Stimulated activated naive CD8-positive, alpha-beta T cell treated with anti-CD3 and anti-CD28 coated beads, Interleukin-15, amount 100 ng/mL, for 72 hours (primary cell): ENCODE measurements at places on chromosomes 16 and 17.

DNA sequence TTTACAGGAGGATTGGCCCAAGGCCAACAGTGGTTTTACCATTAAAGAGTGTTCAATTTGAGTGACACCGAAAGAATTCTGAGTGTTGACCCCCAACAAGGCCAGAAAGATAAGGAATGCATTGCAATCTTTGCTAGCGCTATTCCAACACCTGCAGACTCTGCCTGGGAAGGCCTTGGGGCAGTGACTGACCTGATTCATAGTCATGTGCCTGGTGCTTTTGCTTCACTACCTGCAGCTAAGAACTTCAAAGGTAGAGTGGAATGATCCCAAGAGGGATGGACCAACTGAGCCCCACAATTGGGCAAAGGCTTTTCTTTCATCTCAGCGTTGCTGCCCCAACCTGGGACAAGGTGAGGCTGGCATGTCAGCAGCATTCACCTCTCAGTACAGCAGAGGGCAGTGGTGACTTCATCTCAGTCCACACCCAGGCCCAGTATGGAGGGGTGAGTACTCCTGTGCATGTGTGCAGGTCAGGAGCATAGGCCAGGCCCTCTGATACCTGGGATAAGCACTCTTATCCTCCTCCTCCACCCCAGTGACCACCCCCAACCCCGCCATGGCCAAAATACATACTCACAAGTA is 149.6 kb upstream of the GNAO1 start:
- peak; percentile 29 for DNase-seq

DNA sequence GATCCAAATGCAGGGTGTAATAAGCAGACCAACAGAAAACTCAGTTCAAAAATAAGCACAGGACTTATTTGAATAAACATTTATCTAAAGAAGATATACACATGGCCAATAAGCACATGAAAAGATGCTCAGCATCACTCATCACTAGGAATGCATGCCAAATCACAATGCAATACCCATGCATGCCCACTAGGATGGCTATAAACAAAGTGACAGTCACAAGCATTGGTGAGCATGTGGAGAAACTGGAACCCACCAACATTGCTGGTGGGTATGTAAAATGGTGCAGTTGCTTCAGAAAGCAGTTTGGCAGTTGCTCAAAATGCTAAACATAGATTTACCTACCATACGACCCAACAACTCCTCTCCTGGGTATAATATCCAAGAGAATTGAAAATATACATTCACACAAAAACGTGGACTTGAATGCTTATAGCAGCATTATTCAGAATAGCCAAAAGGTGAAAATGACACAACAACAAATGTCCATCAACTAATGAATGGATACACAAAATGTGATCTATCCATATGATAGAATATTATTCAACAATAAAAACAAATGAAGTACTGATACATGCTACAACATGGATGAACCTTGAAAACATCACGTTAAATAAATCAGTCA is 20.1 kb downstream of the UBE2O start:
- no peak for DNase-seq

GRCh38 chr17:32142038-32142856 is at the start of gene RHOT1:
TSS of gene RHOT1 (plus strand) at chr17:32142502. CDS start at chr17:32142693, 191 bp downstream.
- peak; percentile 81 for DNase-seq

DNA sequence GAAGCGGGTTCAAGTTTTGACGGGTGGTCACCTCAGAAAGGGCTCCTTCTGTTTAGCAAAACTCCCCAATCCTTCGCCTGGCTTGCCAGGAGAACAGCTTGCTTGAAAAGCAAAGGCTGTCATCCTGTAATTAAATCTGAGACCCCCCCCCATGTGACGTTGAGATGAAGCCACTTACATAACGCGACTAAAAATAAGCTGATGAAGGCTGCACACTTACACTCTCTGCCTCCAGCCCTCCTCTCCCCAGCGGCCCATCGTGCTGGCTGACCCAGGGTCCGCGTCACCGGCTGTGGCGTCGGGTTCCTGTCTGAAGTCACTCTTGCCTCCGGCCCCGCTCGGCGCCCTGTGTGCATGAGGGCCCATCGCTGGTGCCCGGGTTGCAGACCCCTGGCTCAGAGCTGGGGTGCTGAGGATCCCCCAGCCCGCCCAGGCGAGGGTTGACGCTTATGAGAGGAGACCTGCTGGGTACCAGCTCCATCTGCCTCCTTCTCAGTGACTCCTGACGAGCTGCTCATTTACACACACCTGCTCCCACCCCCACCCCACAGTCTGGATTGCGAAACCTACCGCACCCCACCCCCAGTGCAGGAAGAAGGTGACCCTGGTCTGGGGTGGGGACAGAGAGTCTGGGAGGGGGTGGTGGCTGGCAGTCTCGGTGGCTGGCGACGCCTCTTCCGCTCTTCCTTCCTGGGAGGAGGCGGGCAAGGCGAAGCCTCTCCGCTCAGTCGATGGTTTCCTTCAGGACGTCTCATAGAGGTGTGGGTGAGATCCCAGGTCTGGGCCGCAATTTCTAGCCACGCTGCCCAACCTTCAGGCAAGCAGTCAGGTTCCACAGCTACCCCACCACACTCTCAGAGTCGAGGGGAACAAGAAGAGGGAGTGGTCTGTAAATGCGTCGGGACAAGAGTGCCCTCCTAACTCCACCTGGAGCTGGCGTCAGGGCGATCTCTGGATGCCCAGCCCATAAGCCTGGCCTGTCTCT is 3.1 kb upstream of the BAIAP2 start:
- no peak for DNase-seq

DNA sequence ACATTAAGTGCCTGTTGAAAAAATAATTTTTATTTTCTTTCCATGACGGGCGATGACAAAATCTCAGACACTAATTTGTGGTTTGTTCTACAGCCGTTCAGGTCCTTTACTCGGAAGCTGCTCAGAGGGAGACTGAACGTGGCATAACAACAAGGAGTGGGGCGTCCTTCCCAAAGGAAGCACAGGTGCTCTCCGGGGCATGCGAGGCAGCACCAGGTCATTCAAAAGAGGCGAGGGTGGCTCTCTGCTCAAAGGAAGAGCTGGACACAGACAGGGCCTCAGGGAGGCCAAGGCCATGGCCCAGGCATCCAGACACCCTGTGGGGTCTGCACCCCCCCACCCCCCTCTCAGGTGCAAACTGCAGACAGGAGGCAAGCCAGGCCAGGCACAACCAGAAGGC is 16.2 kb downstream of the UNKL start:
- DNase-seq: no peak

- DNase-seq: peak; percentile 48
Observed at GRCh38 chr17:2837147-2837561, 40.9 kb downstream of the RAP1GAP2 start.

DNA sequence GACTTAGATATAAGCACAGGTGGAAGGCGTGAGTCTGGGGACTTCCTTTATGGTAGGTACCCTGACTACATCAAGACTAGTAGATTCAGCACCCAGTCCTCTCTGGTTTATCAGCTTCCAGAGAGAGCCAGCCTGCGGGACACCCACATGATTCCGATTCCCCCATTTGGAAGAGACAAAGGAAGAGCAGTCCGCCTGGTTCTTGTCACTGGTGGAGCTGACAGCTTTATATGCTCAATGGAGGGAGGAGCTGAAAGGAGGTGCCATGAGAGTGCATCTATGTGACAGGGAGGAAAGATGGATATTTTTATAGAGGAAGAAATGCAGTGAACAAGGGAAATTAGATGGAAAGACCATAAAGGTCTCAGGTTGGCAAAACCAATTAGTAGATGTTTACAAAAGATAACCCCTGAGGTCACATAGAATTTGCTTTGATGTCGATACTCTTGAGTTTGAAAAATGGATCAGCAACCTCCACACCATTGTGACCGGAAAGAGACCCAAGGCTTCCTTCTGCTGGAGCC is 437.7 kb downstream of the PMP22 start:
- no peak for DNase-seq

- peak; percentile 71 for DNase-seq
Observed at GRCh38 chr16:728131-728889, 1.4 kb downstream of the HAGHL start.

DNA sequence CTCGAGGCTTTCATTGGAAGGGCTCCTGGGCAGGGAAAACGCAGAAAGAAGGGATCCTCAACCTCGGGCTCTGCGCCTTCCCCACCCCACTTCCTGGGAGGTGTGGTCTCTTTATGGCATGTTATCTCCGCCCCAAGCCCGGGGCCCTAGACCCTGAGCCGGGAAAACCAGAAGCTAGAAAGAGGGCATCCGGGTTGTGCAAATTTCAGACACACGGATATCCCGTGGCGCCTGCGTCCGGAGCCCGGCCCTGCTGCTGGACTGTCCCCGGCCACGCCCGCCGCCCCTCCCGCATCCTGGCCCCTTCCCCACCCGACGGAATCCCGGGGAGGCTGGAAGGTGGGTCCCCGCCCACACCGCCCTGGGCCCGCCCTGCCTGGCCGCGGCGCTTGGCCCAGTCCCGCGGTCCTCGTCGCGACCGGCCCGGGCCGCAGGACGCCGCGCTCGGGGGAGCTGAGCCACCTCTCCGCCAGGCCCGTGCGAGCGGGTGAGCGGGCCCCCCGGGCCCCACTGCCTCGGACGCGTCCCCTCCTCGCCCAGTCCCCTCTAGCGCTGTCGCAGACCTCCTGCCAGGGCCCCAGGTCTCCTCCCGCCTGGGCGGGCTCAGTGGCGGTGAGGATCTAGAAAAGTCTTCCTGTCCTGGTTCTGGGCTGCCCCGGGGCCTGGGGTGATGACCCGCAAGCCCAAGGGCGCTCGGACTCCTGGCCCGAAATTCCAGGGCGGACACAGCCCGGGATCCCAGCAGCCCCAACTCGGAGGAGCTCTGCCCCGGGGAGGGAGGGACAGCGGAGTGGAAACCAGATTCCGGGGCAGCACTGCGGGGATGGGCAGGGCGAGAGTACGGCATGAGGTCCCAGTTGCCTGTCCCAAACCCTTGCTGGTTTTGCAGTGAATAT is at the start of gene SLC16A5:
Gene SLC16A5, plus strand, starts transcription at position 397 of the 896 bp plus-strand sequence. CDS start 5,683 bp downstream, outside the sequence.
- peak; percentile 39 for DNase-seq

- DNase-seq: no peak
Observed at GRCh38 chr17:64679710-64680216, 17.7 kb upstream of the SMURF2 start.

DNA sequence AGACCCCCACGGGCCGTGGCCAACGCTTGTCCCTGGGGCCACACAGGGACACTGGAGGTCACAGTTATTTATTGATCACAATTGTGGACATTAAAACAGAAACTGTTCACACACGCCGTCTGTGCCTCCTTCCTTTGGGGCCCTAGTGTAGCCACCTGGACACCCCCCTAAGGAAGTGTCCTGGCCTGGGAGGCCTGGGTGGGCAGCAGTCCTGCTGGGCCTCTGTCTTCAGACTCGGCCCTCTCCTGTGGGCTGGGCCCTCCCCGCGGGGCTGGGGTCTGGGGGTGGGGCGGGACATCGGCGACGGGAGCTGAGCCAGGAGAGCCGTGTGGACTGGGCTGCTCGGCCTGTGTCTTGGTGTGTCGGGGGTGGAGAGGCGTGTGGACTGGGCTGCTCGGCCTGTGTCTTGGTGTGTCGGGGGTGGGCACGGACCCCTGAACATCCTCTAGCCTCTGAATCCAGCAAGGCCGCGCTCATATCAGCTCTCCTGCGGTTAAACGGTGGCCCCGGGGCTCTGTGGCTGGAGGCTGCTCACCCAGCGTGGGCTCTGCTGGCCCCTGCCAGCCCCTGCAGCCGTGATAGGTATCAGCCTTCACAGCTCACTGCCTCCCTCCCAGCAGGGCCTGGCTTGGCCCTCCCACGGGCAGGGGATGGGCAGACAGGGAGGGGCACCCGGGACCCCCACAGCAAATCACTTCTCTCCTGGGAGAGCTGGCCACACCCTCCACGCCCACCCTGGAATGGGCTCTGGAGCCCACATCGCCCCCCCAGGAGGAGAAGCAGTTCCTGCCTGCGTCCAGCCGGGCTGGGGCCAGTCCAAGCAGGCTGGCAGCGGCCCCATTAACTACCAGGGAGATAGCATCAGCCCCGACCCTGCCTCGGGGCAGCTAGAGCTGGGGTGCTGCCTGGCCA is 1.1 kb upstream of the NHLRC4 start:
- DNase-seq: no peak

DNA sequence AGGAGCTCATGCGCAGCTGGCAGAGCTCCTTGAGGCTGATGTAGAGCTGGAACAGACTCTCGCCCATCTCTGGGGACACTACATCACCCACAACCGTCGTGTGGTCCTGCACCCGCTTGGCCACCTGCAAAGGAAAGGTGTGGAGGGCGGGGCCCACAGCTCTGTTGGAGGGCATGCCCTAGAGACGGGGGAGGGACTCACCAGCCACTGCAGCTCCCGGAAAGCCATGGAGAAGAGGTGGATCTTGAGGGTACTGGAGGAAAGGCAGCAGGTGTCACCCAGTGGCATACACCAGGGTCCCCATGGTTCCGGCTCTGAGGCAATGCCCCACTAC is 8.6 kb downstream of the UNC13D start:
- no peak for DNase-seq

DNA sequence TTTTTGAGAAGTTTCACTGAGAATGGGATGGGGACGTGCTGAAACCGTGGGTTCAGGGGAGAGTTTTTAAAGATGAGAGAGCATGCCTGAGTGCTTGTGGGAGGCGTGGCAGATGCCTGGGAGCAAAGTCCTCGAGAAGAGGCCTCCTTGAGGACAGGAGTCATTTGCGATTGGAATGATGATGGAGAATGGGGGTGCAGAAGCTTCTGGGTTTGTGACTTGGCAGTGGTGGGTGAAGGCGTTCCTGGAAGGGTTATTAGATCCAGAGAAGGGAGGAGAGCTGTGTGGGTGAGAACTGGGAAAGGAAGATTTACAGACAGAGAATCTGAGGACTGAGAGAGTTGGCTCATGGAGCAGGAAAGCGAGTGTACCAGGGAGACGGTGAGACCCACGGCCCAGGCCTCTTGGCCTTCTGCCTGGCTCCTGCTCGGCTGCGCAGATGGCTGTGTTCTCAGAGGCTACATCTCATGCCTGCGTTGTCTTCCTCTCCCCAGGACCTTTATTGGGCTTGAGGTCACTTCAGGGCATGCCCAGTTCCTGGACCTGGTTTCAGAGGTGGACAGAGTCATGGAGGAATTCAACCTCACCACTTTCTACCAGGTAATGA is 8.6 kb upstream of the MMP15 start:
- no peak for DNase-seq

DNA sequence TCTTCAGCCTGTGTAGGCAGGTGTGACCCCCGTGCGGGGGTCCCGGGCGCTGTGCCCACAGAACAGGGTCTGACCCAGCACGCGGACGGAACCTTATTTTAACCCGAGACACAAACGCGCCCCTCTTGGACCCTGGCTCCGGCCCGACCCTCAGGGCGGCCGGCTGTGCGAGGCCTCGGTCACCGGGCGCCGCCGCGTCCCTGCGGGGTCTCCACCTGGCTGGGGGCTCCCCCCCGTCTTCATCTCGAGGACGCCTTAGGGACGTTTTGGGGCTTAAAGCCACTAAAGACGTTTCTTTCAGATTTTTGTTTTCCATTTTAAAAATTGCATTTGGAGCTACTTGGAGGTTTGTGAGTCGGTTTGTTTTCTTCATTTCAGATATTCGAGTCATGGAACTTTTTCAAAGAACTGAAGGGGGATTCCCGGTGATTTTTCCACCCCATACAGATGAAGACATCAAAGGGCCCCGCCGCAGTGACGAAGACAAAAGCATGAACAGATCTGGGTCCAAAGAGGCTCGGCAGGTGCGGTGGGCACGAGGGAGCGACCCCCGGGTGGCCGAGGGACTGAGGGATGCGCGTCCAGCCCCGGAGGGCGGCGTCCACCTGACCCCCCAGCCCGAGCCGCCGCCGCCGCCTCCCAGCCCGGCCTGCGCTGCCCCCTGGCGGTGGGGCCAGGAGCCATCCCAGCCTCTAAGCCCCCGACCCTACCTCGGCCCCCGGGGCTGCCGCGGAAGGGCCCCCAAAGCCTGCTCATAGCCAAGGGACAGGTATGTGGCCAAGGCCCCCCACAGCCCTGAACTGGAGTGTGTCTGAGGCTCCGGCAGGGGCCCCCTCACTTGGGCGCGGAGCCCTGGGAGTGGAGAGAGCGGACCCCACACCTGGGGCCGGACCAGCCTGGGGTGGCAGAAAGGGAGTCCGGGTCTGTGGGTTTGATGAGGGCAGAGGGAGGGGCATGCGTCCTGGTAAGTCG is 3.8 kb upstream of the CD7 start:
- DNase-seq: peak; percentile 83
